ENCODE measurements at places on chromosomes 7 and 10.
A peak's percentile ranks its signal among the peaks of the same experiment; 100 is the strongest.

DNA sequence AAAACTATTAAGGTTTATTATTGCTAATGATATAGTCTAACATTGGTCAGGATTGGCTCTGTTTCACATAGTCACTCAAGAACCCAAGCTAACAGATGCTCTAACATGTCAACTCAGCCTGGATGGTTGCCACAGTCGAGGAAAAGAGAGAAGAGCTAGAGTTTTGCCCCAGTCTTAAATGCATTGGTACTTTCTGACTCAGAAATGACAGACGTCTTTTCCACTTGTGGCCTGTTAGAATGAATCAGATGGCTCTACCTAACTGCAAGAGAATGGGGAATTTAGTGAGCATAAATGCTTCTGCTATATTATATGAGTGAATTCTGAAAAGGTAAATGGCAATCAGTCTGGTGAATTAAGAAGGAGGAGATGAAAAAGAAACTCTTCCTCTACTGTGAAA lies 13.9 kb downstream of the HECTD2 start:
- DNase-seq, result no peak

- DNase-seq, result peak; percentile 45
Observed at GRCh38 chr7:138248609-138249008, 172.3 kb downstream of the AKR1D1 start.

GRCh38 chr7:43600056-43600455 lies 17.1 kb downstream of the STK17A start:
- no peak for DNase-seq

DNA sequence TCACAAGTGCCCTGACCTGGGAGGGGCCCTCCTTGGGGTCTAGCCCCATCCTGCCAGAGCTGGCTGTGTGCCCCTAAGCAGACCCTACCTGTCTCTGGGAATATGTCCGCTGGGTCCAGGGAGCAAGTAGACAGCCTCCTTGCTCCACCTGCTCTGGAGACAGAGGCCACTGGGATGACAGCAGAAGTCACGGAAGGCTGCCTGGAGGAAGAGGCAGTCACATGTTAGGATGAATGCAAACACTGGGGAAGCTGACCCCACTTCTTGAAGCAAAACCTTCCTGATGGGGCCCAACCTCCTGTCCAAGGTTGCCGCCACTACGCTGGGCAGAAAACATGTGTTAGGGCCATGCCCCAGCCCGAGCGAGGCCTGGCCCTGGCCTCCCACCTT lies 11.7 kb upstream of the LFNG start:
- no peak for DNase-seq

- DNase-seq, result no peak
Observed at GRCh38 chr7:155333346-155334234, 35.9 kb downstream of the INSIG1 start.

- no peak for DNase-seq
Observed at GRCh38 chr10:10630782-10631181, 386.9 kb upstream of the CELF2 start.
